ENCODE measurements at places on chromosomes 6 and 20.

DNA sequence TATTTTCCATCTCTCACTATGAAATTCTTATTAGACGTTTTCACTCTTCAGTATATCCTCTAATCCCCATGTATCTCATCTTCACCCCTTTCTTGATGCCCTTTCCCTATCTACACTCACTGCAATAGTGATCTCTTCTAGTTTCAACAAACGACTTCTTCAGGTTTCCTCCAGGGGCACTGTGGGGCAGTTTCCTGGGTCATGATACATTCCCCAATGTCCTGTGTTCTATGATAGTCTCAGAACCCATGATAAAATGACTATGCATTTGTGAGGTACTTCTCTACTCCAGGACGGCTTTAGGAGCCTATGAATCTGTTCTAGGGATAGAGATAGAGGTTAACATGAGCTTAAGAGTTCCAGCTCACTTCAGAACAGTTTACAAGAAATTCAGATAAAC, 183.3 kb downstream of the FOXC1 start:
- no peak for DNase-seq

- DNase-seq: no peak
Observed at GRCh38 chr6:35706468-35706867, 17.8 kb upstream of the FKBP5 start.

GRCh38 chr6:80148220-80148619, 41.7 kb downstream of the BCKDHB start:
- DNase-seq: no peak

- DNase-seq: no peak
Observed at GRCh38 chr20:6558341-6558740, 209.1 kb upstream of the BMP2 start.

- DNase-seq: no peak
Observed at GRCh38 chr20:61924858-61925554, 140.7 kb downstream of the TAF4 start.

GRCh38 chr6:166419286-166419685, 36.5 kb upstream of the MPC1 start:
- DNase-seq: peak; percentile 36

GRCh38 chr6:34630040-34630439, 66.5 kb downstream of the ILRUN start:
- DNase-seq: peak; percentile 69

- DNase-seq: no peak
Observed at GRCh38 chr6:34218691-34219090, 18.0 kb upstream of the HMGA1 start.

GRCh38 chr6:87441711-87442110, 31.1 kb upstream of the SLC35A1 start:
- no peak for DNase-seq

DNA sequence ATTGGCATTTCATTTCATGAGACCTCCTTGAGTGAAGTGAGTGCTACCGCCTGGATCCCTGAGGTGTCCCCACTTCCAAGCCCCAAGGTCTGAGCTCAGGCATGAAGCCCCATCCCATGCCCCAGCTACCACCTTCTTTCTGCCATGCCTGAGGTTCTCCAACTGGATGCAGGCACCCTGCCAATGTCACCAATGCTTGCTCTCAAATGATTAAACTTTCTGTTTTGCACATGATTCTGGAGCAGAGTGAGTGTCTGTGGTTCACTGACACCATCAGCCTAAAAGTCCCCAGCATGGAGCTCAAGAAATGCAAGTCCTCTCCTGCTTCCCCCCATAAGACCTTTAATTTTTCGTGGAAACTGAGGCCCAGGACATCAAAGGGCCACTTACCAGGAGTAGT, 43.7 kb upstream of the BPIFA2 start:
- no peak for DNase-seq
